T-helper 17 cell (primary cell): ENCODE measurements at places on chromosomes 2 and 18.

- DNase-seq, result no peak
These were observed 106.4 kb downstream of the SCN9A start for GRCh38 chr2:166269322-166269721.

DNA sequence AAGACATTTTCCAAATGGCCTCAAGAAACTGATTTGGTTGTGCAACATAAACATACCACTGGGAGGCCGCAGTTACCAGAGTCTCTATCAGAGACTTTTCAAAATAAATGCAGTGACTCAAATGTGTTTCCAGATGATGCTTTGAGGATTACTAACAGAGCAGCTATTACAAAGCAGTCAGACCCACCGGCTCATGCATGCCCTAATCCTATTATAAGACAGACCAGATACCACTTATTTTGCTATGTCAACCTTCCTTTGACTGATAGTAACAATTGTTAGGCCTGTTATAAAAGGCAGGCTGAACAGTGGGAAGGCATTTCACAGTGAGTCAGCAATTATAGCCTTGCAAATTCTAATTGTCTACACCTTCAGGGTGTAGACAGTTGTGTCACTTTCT is 217.7 kb downstream of the LRRTM1 start:
- DNase-seq, result no peak

GRCh38 chr2:158211502-158211901 is 109.8 kb downstream of the UPP2 start:
- DNase-seq, result no peak

DNA sequence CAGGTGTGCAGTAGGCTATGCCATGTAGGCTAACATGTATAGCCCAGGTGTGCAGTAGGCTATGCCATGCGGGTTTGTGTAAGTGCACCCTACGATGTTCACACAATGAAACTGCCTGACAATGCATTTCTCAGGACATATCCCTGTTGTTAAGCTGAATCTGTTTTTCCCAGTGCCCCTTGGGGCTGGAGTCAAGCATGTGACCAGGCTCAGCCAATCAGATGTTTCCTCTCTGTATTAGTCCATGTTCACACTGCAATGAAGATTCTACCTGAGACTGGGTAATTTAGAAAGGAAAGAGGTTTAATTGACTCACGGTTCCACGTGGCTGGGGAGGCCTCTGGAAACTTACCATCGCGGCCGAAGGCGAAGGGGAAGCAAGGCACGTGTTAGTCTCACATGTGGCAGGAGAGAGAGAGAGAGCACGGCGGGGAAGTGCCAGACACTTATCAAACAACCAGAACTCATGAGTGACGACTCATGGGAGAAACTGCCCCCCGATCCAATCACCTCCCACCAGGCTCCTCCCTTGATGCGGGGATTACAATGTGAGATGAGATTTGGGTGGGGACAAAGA is 24.2 kb downstream of the ITM2C start:
- no peak for DNase-seq

DNA sequence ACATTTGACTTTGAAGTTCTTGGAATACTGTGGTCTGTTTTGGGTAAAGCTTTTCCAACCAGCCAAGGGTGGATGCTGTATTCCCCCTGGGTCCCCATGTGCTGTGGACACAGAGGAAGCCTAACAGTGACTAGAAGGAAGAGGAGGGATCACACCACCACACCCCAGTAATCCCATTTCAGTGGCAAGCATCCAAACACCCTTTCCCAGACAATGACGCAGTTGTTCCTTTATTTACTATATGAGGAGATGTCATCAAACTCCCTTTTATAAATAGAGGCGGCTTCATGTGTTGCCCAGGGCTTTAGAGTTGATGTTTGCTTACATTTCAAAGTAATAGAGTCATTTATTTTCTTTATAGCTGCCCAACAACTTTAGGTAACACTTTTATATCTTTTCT is 959.4 kb upstream of the GYPC start:
- DNase-seq, result no peak

- DNase-seq, result no peak
These were observed 109.2 kb upstream of the SESTD1 start for GRCh38 chr2:179373816-179374215.

DNA sequence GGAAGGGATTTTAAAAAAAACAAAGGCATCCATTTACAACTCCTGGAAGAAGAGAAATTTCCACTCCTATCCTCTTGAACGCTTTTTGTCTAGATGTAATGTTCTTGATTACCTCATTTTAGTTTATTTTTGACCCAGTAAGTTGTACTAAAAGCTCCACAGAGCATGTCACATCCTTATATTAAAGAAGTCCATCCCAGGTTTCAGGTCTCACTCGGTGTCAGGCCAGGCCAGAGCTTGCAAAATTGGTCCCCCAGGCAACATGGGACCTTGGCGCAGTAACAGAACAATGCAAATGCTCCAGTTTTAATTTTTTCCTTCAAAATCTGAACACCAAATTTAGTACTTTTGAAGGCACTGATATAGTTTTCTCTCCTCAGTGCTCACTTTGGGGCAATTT is 218.4 kb upstream of the REV1 start:
- no peak for DNase-seq

- DNase-seq, result no peak
These were observed 25.7 kb upstream of the RNF103 start for GRCh38 chr2:86649119-86649947.

GRCh38 chr2:239991689-239992314 is 33.3 kb downstream of the NDUFA10 start:
- no peak for DNase-seq

DNA sequence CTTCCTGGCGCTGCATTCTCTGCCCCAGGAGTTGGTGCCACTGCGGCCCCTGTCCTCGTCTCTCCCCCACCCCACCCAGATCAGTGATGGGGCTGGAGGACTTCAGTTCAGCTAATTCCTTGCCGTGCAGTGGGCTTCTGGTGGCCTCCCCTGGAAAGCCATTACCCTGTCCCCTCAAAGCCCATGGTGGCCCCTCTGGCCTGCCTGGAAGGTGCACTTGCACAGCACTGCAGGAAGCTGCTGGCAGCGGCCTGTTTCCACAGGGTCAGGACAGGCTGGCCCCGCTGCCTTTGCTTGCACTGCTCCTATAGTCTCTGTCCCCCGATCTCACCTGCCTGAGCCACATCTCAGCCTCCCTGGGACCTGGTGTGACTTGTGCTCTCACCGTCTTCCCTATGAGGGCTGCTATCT is 105.1 kb downstream of the USP40 start:
- DNase-seq, result no peak

DNA sequence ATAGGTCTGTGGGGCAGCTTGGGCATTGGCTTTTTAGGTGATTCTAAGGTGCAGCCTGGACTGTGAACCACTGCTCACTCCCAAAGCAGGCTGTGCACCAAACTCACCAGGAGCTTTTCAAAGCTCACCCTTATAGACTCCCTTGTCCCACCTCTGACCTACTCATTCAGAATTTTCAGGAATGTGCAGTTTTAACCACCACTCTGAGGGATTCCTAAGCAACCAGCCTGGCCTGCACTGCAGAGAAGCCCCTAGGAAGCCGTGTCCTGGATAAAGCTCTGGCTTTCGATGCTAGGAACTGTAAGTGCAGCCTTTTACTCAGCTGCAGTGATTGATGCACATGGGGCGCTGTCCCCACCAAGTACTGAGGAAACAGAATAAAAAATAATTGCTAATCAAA is 33.0 kb downstream of the MRO start:
- DNase-seq, result no peak

- no peak for DNase-seq
These were observed 38.3 kb upstream of the EPB41L3 start for GRCh38 chr18:5582076-5582475.

DNA sequence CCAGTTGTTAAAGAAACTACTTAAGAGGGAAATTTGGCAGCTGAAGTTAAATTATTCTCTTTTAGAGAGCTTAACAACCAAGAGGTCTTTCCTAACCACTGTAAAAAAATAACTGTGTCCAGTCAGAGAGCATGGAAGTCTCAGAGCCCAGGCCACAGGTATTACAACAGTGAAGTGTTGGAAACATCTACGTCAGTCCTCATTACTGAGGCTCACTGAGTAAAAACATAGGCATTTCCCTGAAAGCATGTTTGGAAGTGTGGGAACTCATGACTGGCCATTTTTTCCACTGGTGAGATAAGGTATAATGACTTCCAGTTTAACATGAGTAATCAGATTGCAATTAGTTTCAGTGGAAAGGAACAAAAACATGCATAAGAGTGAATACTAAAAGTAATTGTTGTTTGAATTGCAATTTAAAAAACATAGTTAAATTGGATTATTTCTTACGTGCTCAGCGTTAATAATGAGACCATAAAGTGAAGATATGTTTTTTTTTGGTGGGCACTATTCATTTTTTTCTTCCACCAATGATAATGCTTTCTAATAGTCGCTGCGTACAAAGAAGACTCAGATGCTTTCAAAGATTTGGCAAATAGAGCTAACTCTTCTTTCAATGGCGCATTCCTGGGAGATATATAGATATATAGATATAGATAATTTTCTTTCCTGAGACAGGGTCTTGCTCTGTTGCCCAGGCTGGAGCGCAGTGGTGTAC is 60.8 kb downstream of the EFEMP1 start:
- no peak for DNase-seq

- peak; percentile 33 for DNase-seq
These were observed 1.7 kb downstream of the TRIP12 start for GRCh38 chr2:229920011-229920641.

DNA sequence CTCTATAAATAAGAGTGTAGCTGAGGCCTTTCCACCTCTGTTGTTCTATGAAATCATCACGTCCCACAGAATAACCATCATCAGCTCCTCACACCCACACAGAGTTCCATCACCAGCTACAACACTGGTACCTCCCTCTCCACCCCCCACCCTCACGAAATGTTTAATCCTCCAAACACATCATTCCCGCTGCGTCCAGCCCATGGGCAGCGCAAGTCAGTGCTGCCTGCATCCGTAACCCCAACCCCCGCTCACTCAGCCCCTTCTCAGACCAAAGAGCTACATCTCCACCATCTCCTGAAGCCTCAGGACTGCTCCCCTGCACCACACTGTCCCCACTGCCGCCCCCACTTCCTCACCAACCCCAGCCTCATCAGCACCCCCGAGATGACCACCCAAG is 19.4 kb downstream of the DNMT3A start:
- DNase-seq, result no peak

- DNase-seq, result no peak
These were observed 89.7 kb downstream of the BABAM2 start for GRCh38 chr2:27980242-27980641.

- no peak for DNase-seq
These were observed 490.2 kb upstream of the KLHL29 start for GRCh38 chr2:22894761-22895160.

DNA sequence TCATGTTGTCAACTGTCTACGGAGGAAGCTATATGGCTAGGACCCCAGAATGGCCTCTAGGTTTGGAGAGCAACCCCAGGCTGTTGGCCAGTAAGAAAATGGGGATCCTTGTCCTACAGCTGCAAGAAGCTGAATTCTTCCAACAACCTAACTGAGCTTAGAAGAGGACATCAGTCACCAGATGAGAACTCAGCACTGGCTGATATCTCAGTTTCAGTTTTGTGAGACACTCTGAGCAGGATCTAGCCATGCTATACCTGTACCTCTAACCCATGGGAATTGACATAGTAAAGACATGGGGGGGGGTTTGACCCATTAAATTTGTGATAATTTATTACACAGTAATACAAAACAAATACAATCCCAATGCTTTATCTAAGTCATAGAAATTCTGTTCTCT is 312.5 kb downstream of the ERBB4 start:
- no peak for DNase-seq

GRCh38 chr18:30957066-30957465 is 85.5 kb downstream of the DSC3 start:
- no peak for DNase-seq

DNA sequence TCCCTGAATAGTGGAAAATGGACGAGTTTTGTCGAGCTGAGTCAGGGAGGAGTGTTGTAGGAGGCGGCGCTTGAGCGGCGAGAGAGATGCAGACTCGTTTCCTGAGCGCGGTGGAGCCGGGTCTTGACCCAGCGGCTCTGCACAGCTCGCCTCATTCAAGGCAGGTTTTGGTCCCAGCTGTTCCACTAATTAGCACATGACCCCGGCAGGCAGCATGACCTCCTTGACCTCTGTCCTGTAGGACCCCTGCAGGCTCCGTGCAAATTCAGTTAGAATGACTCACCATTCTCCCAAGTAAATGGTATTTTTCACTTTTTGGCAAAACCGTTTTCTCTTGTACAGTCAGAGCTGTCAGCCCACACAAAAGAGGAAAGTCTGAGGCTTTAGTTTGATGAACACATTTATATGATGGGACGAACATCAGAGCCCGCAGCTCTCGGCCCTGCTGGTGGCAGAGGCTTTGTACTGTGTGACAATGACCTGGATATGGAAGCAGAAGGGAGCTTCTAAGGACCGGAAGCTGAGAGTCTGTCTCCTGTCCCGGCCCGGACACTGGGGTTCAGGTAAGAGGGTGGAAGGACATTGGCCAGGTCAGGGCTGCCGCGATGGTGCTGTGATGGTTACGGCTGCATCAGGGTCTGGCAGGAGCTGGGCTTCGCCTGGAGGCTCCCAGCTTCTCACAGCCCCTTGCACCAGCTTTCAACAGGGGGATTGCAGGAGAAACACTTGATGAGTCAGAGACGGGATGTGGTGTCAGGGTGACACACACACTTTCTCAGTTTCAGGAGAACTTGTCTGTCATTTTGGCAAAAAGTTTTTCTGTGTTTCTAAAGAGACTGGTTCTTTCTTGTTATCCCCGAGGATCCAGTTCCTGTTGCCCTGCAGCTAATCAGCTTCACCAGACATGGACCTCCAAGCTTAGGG is 29.9 kb upstream of the ALKAL2 start:
- DNase-seq, result no peak

DNA sequence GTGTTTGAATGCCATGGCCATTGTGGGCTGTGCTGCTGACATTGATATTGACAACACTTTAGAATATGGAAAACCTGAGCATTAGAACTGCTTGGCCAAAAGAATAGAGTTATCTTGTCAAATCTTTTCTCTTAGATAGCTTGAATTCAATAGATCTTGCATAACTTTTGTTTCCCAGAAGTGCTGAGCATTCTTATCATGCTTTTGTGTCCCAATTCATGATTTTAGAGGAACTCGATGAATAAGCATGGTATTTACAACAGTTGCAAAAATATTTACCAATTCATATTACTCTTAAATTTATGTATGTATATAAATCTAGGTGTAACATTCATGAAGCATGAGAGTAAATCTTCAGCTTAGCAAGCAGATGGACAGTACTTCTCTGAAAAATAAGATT is 508.0 kb downstream of the BCL11A start:
- no peak for DNase-seq

DNA sequence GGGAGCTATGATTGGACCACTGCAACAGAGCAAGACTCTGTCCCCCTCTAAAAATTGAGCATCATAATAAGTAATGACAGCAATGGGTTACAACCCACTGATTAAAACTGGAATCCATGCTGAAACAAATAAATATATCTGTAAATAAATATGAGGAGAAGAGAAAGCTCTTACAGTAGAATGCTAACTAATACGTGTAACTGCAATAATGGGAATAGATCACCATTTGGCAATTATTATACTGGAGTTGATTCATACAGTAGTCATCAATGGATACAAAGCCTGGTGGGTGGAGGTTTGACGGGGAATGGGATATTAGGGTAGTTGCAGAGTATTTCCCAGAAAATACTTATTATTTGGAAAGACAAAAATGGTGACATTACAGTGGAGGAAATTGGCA is 6.1 kb upstream of the INO80B start:
- DNase-seq, result no peak

- no peak for DNase-seq
These were observed 634.0 kb downstream of the LRP1B start for GRCh38 chr2:141496810-141497209.
